ENCODE measurements at places on chromosomes 12 and 14.

DNA sequence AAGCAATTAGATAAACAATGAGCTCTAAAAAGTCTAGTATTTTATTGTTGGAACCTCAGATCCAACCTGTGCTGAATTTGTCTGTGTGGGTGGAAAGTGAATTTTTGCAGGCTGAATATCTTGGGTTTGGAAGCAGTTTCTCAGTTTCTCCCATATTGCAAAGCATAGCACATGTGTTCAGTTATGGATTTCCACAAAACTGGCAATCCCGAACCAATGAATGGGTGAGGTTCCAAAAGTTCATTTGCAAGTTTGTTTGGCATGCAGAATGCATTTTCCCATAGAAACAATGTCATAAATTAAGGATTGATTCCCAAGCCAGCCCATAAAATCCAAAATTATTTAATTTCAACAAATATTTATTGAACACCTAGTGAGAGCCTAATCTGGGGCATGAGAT, 43.4 kb downstream of the PLXNC1 start:
- DNase-seq = no peak

GRCh38 chr14:93712838-93713724, 75.2 kb downstream of the PRIMA1 start:
- no peak for DNase-seq

- peak; percentile 85 for DNase-seq
Measured at GRCh38 chr12:121214855-121215745, 5.2 kb downstream of the P2RX4 start.

GRCh38 chr12:1844223-1844622, 23.9 kb downstream of the LRTM2 start:
- no peak for DNase-seq

DNA sequence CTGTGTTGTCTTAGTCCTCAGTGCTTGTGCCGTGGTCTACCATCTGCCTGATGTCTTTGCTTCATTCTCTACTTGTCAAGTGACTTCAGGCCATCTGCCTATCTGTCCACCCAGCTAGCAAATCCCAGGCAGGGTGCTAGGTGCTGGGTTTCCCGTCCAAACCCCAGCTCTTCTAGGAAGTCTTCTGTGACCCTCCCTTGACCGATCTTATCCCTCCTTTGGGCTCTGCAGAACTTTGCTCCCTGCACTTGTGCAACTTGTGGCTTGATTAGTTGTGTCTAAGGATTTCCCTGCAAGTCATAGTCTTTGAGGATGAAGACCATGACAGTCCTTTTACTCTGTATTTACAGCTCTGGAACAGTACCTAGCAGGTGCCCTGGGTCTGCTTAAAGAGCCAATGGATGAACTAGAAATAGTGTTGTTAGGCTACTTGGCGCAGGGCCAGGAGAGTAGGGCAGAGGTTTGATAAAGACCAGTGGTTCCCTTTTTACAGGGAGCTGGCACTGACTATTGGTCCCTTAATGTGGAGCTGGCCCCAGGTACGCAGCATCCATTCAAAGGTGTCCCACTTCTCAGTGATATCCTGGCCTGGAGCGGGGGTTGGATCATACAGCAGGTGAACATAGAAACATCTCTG, 60.1 kb downstream of the ADCK1 start:
- no peak for DNase-seq

GRCh38 chr12:132176920-132177551, 32.8 kb downstream of the NOC4L start:
- no peak for DNase-seq

GRCh38 chr14:54098536-54098935, 141.9 kb upstream of the BMP4 start:
- no peak for DNase-seq

GRCh38 chr12:43835264-43835655, 621 bp upstream of the TMEM117 start:
- DNase-seq = no peak

GRCh38 chr12:113196990-113197389, 11.5 kb downstream of the RITA1 start:
- no peak for DNase-seq

All from BJ (cell line).